ENCODE measurements at places on chromosomes 5 and 9. TPM values are rescaled to one million over a fixed set of nuclear protein-coding genes. Genes with fewer than 3 reads are reported as not detected.

Gene PCDHB8
- total RNA-seq: 10.4 TPM

Gene HDAC3
- 40.0 TPM for total RNA-seq

Gene PAEP
- not detected for total RNA-seq

Gene LMX1B
- total RNA-seq: not detected

Gene CHSY3
- total RNA-seq: 12.8 TPM

Gene HK3
- not detected for total RNA-seq

Data from myocyte (in vitro differentiated cells).